ENCODE measurements at places on chromosomes 12 and 14.

- no peak for DNase-seq
Observed at GRCh38 chr12:28177905-28178304, 12.4 kb upstream of the CCDC91 start.

- DNase-seq = no peak
Observed at GRCh38 chr12:113086249-113087164, 30.0 kb downstream of the DTX1 start.

DNA sequence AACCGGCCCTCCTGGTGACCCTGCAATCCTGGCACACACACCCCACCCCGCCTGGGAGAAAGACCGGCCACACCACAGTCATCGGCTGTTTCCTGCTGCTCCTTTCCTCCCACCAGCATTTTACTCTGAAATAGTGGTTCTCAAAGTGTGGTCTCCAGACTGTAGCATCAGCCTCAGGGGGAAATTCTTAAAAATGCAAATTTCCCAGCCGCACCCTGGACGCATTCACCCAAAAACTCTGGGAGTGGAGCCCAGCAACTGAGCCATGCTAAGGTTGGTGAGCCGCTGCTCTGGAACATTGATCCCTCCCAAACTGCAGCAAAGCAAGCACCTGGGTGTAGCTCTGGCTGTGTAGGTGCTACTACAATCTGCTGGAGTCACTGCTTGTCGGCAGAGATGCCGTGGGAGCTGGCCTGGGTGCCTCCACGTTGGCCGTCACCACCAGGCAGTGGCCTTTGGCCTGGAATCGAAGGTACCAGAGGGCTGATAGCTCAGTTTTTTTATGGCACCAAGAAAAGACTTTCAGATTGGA, 38.4 kb upstream of the BCL2L14 start:
- no peak for DNase-seq

DNA sequence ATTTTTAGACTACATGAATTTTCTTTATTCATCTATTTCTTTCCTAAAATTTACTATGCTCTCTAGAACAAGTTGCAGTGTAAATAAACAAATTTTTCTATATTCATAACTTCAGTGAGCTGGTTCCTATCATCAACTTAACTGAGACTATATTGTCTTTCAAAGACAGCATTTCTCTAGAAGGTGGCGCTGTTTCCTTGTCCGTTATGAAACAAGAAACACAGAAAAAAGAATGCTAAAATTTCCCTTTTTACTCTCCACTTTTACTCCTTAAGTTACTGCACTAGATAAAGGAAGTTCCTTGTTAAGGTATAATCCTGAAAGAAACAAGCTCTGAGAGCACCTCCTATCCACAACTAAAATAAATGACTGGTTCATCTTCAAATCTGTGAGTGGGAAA, 8.2 kb upstream of the CLEC2A start:
- DNase-seq = no peak

DNA sequence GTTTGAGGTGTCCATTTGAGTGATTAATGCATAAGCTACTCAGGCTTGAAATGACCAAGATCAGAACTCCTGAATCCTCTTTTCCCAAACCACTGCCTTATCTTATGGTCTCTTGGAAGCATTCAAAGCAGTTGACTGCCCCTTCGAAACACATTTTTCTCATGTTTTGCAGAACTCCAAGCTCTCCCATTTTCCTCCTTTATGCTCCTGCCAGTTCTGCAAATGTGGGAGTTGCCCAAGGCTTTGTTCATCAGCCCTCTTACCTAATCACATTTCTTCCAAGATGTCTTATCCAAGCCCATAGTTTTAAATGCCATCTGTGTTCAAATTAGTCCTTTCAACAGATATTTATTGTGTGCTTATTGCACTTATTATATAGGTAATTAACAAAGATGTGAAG, 1.8 kb upstream of the DNAAF2 start:
- DNase-seq = no peak

DNA sequence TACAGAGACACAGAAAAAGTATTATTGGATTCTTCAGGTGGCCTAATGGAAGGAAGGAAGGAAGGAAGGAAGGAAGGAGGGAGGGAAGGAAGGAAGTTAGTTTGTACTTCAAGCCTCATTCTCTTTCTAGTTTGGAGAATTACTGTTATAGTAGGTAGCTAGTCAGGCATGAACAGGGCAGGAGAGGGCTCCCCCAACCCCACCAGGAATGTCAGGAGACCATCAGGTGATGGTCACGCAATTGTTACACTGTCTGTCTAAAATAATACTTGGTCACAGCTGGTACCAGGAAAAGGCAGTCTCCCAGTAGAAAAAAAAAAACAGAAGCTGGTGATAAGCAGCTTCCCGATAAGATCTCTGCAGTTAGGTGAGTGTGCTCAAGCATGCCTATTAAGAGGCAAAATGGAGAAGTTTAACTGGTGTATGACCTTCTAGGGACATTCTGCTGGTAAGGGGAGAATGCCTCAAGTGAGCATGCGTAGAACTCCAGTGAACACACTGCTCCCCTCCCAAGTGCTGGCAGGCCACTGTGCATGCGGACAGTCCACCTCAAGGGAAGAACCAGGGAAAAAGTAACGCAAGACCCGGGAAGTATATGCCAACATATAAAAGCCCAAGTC, 358.4 kb upstream of the SOX5 start:
- DNase-seq = no peak

Measured in C1 segment of cervical spinal cord (tissue), 14 donors.